PC-3 (cell line): ENCODE measurements at places on chromosomes 3 and 15.

- H3K4me1 ChIP-seq, result peaks cover 26% of the 10 kb centered on the region
- H3K27me3 ChIP-seq, result no peaks in the 10 kb centered on the region
- no peak overlapping the region for H3K27ac ChIP-seq
- no peak for DNase-seq
Observed at GRCh38 chr15:40333922-40334492, 6.7 kb downstream of the CCDC9B start.

DNA sequence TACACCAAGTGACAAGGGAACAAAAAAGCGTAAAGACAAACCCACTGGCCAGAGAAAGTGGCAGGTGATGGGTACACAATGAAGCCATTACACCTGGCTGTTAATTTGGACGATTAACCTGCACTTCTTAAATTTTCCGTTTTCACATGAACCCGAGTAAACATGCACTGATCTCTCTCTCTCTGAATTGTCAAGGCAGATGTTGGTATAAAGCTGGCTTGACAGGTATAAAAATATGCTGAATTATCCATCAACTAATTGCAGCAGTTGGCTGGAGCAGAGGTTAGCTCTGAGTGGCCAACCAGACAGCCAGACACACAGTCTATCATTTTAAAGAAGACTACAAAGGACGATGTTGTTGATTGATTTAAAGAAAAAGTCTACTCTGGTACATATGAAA, 561.7 kb upstream of the ALCAM start:
- DNase-seq, result no peak
- no peaks in the 10 kb centered on the region for H3K27me3 ChIP-seq
- H3K4me1 ChIP-seq, result no peaks in the 10 kb centered on the region
- no peak overlapping the region for H3K27ac ChIP-seq
- no peaks in the 10 kb centered on the region for H3K36me3 ChIP-seq

DNA sequence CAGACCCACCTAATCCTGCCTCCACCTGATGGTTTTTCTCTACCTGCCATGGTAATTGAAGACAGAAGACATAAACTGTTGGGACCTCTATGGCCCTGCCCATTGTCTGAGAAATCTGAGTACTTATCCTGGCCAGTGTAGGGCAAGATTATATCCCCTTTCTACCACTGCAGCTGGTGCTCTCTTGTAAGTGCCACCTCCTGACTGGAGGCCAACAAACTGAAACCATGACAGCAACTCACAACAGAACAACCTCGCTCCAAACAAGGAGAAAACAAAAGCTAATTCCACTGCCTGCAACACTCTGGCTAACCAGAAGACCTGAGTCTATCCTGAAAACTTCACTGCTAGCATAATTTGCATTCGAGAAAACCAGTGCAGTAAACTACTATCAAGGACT, 82.9 kb downstream of the CLDN1 start:
- DNase-seq, result no peak
- no peaks in the 10 kb centered on the region for H3K36me3 ChIP-seq
- H3K27me3 ChIP-seq, result no peaks in the 10 kb centered on the region
- no peak overlapping the region for H3K4me3 ChIP-seq
- H3K4me1 ChIP-seq, result no peaks in the 10 kb centered on the region
- H3K27ac ChIP-seq, result no peak overlapping the region

- H3K36me3 ChIP-seq, result no peaks in the 10 kb centered on the region
- H3K27me3 ChIP-seq, result no peaks in the 10 kb centered on the region
- H3K4me3 ChIP-seq, result no peak overlapping the region
- H3K4me1 ChIP-seq, result 0 out of 2 replicates have a peak, but pooled peaks cover 5% of the 10 kb centered on the region
- no peak overlapping the region for H3K27ac ChIP-seq
Observed at GRCh38 chr3:9100513-9100894, 137.2 kb upstream of the RAD18 start.

DNA sequence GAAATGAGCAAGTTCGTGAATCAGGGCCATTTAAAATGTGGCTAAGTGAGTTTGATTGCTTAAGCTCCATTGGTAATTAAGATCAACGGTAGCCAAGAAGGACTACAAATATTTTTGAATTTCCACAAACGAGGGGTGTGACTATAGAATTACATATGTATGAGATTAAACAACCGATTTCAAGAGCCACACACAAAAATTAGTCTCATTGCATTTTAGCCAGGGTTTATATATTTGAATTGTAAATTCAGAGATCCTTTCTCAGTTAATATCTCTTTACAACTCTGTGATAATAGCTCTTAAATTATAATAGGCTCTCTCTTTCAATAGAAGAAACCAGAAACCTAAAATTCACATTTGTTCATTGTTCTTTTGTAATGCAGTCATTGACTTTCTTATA, 325.6 kb upstream of the ICE2 start:
- H3K36me3 ChIP-seq, result no peaks in the 10 kb centered on the region
- peaks cover 23% of the 10 kb centered on the region; the same call in 1 of the 2 replicates for H3K27me3 ChIP-seq
- no peaks in the 10 kb centered on the region for H3K4me1 ChIP-seq
- H3K27ac ChIP-seq, result no peak overlapping the region
- no peak overlapping the region for H3K4me3 ChIP-seq

DNA sequence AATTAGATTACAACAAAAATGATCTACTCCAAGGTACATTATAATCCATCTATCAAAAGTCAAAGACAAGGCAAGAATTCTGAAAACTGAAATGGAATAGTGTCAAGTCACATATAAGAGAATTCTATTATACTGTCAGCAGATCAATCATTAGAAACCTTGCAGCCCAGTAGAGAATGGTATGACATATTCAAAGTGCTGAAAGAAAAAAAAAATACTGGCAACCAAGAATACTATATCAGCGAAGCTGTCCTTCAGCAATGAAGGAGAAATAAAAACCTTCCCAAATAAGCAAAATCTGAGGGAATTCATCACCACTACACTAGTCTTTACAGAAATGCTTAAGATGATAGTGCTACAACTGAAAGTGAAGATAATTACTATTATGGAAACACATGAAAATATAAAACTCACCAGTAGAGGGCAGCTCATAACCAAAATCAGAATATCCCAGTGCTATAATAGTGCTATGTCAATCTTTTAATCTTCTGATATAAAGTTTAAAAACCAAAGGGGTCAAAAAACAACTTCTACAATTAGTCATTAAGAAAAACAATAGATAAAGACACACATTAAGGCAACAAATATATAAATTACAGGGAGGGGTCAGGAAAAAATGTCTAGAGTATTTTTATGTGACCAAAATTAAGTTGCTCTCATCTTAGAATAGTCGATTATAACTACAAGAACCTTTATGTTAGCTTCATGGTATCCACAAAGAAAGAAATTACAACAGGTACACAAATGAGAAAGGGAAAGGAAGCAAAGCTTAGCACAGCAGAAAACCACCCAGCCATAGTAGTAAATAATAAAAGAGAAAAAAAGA, 190.7 kb upstream of the CNTN6 start:
- H3K27ac ChIP-seq, result no peak overlapping the region
- no peaks in the 10 kb centered on the region for H3K27me3 ChIP-seq
- no peak overlapping the region for H3K4me3 ChIP-seq

GRCh38 chr3:171049861-171050444, 23.4 kb upstream of the SLC2A2 start:
- no peaks in the 10 kb centered on the region for H3K27me3 ChIP-seq
- peaks cover 9% of the 10 kb centered on the region for H3K4me1 ChIP-seq
- H3K27ac ChIP-seq, result no peak overlapping the region
- peak; percentile 81 for DNase-seq
- H3K36me3 ChIP-seq, result no peaks in the 10 kb centered on the region

DNA sequence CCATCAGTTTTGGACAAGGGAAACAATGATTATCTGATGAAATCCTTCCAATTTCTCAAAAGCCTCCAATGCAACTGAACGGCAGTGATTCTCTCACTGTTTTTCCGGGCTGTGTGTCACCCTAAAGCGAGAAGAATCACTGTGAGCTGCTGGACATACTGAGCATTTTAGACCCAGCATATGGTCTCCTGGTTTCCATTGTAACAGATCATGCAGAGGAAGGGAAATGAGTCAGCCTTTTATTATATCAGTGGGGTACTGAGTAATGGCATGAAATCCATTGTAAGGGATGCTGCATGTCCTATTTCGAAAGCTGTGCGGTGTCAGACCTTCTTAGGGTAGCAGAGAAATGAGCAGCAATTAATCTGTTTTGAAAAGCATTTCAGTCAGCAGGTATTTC, 287.1 kb downstream of the IL5RA start:
- H3K27me3 ChIP-seq, result no peaks in the 10 kb centered on the region
- H3K27ac ChIP-seq, result no peak overlapping the region
- peak; percentile 2 for DNase-seq

DNA sequence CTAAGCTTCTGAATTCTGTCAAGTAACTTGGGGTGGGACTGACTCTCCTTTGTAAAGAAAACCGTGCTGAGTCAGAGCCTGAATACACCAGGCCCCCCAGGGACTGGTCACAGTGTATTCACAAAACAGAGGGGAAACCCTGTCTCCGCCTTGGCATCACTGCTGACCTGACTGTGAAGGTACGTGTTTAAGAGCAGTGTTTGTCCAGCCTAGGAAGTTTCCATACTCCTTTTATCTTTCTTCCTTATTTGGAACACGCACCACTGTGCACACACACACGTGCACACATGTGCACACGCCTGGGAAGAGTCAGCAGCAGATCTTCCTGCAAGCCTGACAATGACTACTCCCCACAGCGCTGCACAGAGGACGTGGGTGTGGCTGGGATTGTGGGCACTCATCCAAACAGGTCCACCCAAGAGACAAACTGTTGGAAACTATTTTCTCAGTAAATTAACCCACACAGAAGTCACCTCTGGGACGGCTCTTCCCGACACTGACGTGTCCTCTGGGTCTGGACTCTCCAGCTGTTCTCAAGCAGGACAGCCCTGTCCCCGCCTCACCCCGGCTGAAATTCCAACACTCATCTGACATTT, 87.7 kb downstream of the ATP10A start:
- no peaks in the 10 kb centered on the region for H3K36me3 ChIP-seq
- peaks cover 12% of the 10 kb centered on the region; the same call in 1 of the 2 replicates for H3K4me1 ChIP-seq
- H3K27me3 ChIP-seq, result no peaks in the 10 kb centered on the region
- peak; percentile 66 for DNase-seq

DNA sequence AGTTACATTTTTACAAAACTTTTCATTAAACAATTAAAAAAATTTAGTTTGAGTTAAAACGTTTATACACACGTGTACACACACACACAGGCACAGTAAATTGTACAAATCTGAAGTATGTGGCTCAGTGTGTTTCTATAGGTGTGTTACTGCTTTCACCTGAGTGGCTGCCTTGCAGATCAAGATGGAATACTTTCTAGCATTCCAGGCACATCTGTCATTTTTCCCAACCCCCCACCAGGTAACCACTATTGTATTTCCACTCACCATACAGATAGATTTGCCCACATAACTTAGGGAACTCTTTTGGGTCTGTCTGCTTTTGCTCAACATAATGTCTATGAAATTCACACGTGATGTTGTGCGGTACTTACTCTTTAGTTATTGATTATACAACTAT, 141.1 kb downstream of the PTPRG start:
- H3K4me1 ChIP-seq, result no peaks in the 10 kb centered on the region
- DNase-seq, result no peak
- H3K36me3 ChIP-seq, result no peaks in the 10 kb centered on the region
- no peak overlapping the region for H3K27ac ChIP-seq
- H3K4me3 ChIP-seq, result no peak overlapping the region
- H3K27me3 ChIP-seq, result no peaks in the 10 kb centered on the region

GRCh38 chr3:121703973-121704372, 43.3 kb upstream of the HCLS1 start:
- no peak overlapping the region for H3K27ac ChIP-seq
- H3K4me3 ChIP-seq, result no peak overlapping the region
- H3K4me1 ChIP-seq, result peaks cover 25% of the 10 kb centered on the region
- H3K36me3 ChIP-seq, result peaks cover 20% of the 10 kb centered on the region
- H3K27me3 ChIP-seq, result no peaks in the 10 kb centered on the region
- DNase-seq, result no peak

DNA sequence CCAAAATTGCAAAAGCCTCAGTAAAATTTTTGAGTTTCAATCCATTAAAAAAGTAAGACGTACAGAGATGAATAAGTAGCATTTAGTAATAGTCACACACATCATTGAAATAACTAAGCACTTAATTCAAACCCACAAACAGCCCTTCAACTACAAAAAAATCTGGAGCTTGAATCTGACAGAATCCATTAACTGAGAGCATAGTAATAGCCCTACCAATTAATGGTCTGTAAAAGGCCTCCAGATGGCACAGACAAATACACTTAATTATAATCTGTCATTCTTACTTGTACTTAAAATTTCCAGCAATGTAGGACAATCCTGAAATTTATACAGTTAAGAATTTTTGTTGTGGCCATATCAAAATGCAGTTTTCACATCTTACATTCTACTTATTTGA, 246.9 kb downstream of the VGLL3 start:
- no peak overlapping the region for H3K4me3 ChIP-seq
- H3K4me1 ChIP-seq, result peaks cover 6% of the 10 kb centered on the region
- no peak overlapping the region for H3K27ac ChIP-seq
- no peaks in the 10 kb centered on the region for H3K36me3 ChIP-seq
- H3K27me3 ChIP-seq, result no peaks in the 10 kb centered on the region
- DNase-seq, result no peak

DNA sequence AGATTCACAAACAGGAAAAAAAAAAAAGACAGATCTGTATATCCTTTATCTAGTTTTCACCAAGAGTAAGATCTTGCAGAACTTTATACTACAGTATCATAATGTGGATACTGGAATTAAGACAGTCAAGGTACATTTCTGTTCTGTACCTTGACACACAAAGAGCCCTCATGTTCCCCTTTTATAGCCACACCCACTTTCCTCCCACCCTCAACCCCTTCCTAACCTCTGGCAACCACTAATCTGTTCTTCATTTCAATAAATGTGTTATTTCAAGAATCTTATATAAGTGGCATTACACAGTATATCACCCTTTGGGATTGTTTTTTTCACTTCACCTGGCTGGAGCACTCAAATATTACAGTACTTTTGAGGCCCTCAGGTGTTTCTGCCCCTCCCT, 3.6 kb upstream of the RAB6B start:
- DNase-seq, result no peak
- H3K4me1 ChIP-seq, result peaks cover 3% of the 10 kb centered on the region; the same call in 1 of the 2 replicates
- peaks cover 4% of the 10 kb centered on the region for H3K27me3 ChIP-seq
- no peak overlapping the region for H3K4me3 ChIP-seq
- H3K36me3 ChIP-seq, result no peaks in the 10 kb centered on the region

DNA sequence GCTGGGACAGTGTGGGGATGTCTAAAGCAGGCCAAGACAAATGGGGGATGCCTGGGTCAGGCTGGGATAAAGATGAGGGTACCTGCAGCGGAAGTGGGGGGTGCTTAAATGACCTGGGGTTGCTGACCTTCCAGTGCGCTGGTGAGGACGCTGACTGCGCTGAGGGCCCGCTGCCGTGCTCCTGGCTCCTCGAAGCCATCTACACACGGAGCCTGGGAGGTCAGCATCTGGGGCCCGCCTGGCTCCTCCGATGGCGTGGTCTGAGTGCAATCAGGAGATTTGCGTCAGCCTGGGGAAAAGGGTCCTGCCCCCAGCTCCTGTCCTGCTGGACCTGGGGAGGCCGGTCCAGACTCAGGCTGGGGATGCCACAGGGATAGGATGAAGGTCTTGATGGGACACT, 50.7 kb downstream of the SCN5A start:
- no peak overlapping the region for H3K4me3 ChIP-seq
- peaks cover 68% of the 10 kb centered on the region for H3K27me3 ChIP-seq
- H3K27ac ChIP-seq, result no peak overlapping the region
- DNase-seq, result no peak
- no peaks in the 10 kb centered on the region for H3K36me3 ChIP-seq

- no peak overlapping the region for H3K4me3 ChIP-seq
- no peak for DNase-seq
- H3K27me3 ChIP-seq, result peaks cover 58% of the 10 kb centered on the region
Observed at GRCh38 chr3:193132241-193132640, 108.8 kb upstream of the PLAAT1 start.

- 0 out of 2 replicates have a peak overlapping the region, but pooled peaks have one; percentile 1 for H3K27ac ChIP-seq
- peak; percentile 75 for DNase-seq
- no peaks in the 10 kb centered on the region for H3K27me3 ChIP-seq
Observed at GRCh38 chr15:32956006-32956405, 238.2 kb downstream of the GREM1 start.
